ENCODE measurements at places on chromosomes 2 and 18.

- no peak for DNase-seq
Observed at GRCh38 chr2:122328816-122329215, 573.4 kb downstream of the TSN start.

- no peak for DNase-seq
Observed at GRCh38 chr2:214019229-214019972, 391.5 kb upstream of the VWC2L start.

DNA sequence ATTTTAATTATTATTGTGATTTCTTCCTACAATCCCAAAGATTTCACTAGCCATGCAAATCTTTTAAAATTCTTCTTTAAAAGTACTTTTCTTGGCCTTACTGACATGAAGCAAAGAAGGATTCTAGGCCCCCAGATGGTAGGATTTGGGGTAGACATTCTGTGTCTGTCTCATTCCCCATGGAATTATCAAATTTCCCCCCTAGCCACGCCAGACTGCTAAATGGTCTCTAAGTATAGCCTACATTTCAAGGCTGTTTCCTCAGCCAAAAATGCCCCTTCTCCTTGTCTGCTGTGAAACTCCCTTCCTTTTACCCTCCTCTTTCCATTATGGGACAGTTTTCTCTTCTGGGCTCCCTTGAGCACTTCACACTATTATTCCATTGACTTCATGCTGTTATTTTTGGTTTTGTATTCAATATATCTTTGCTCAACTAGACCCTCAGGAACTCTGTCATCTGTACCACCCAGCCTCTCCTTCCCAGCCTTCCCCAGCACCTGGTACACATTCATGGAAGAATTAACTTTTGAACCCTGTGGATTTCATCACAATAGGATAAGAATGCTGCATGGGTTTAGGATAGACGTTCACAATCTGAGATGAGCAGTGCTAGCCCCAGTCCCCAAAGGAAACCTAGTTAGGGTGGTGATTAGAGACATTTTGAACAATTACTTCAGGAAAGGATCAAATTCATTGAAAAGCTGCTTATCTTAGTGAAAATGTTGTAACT, 21.5 kb upstream of the CYP1B1 start:
- DNase-seq, result no peak

DNA sequence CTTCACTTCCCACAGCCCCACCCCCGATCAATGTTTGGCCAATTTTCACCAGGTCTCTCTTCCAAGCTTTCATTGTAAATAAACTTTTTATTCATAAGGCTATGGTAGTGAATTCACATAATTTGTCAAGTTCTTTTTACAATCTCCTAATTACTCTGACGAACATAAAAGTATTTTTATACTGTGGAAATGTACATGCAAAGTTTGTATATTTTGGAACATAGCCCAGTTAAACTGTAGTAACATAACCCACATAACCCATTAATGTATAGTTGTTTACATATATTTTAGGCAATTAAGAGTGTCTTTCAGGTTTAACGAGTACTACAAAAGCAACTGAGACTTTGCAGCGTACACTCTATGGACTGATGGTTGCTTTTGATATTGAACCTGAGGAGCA, 228.3 kb upstream of the ERBB4 start:
- no peak for DNase-seq

- no peak for DNase-seq
Observed at GRCh38 chr2:203878063-203878462, 10.5 kb downstream of the CTLA4 start.

DNA sequence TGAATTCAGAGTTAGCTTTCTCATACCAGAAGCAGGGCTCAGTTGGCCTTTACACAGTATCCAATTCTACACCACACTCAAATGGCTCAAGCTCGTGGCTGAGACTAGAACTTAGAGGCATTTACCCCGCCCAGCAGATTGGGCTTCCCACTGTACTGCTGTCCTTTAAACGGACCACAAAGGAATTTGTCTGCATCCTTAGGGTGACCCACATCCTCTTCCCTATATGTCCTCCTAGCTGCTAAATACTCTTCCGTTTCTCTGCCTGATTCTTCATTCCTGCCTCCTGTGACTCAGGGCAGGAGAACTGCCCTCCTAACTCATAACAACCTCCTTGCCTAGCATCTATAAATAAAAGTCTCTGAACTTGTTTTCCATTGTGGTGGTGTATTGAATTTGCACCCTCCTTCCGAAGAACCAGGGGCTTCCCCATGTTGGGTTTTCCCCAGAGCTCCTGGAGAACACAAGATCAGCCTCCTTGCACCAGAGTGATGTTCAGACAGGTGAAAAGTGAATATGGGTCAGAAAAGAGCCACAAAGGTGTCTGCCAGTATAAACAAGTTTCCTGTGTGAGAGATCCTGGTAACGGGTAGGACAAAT, 32.0 kb upstream of the MC4R start:
- DNase-seq, result no peak

DNA sequence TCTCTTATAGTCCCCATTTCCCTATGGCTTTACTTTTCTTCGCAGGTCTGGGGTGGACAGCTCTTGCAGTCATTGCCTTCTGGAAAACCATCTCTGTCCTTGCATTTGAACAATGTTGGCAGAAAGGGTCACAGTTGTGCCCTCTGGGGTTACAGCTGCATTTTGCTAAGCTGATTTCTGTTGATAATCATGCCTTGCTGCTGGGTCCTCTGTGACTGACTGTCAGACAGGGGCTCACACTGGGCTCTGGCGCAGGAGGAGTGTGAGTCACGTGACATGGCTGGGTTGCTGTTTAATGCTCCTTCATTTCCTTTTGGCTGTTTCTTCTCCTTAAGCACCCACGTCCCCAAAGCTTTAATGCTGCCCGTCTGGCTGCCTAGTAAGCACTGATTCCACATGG, 196.6 kb upstream of the LHCGR start:
- no peak for DNase-seq

GRCh38 chr2:200337621-200338020, 31.1 kb downstream of the SPATS2L start:
- DNase-seq, result no peak

GRCh38 chr2:47300081-47300480, 102.9 kb upstream of the MSH2 start:
- no peak for DNase-seq

DNA sequence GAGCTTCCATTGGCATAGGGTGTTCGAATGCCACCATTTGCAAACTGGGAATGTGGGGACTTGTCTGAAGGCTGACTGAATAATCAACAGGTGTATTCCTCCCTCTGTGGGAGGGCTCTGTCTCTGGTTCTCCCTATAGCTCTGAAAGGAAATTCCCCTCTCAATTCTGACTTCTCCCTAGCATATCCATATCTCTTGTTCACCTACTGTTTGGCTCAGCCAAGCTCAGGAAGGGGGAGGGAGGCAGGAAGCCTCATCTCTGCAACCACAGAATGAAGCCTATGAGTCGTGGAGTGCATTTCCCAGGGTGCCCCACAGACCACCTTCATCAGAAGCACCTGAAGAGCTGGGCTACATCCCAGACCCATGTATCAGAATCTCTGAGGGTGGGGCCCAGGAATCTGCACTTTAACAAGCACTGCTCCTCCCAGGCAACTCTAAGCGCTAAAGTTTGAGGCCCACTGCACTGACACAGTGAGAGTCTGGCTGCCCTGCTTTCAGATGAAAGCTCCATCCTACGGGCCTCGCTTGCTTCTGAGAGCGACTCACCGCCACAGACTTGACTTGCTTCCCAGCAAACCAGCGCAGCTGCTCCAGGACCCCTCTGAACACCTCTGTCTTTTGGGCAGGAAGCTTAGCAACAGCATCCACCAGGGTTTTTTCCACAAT, 32.0 kb downstream of the XDH start:
- DNase-seq, result no peak

GRCh38 chr2:41913311-41913710, 134.5 kb upstream of the PKDCC start:
- no peak for DNase-seq

DNA sequence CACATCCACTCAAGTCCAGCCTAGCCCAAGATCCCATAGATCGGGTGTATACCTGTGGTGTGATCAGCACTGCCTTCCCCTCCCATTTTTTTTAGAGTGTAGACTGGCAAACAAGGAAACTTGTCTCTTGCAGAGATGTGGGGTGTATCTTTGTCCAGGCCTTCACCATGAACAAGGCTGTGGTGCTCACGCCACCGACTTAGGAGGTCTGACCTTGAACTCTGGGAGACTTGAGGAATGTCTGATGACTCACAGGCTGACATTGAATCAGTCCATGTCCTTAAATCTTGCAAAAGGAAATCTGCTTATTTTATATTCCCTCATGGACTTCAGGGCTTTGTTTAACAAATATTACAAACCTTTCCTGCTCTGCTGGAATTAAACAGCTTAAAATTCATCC, 4.5 kb upstream of the CTIF start:
- no peak for DNase-seq

- DNase-seq, result no peak
Observed at GRCh38 chr2:234364661-234365060, 132.2 kb downstream of the ARL4C start.

DNA sequence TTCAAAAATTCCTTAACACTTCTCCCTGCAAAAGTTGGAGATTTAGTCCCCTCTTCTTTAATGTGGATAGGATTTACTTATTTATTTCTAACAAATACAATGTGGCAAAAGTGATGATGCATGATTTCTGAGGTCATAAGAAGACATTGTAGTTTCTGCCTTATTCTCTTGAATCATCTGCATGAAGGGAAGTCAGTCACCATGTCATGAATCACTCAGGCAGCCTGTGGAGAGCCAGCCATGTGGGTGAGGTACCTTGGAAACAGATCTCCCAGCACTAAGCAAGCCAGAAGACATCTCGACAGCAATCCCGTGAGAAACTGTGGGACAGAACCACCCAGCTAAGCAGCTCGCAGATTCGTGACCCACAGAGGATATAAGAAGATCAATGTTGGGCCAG, 2.7 kb upstream of the ZC3H8 start:
- DNase-seq, result no peak

DNA sequence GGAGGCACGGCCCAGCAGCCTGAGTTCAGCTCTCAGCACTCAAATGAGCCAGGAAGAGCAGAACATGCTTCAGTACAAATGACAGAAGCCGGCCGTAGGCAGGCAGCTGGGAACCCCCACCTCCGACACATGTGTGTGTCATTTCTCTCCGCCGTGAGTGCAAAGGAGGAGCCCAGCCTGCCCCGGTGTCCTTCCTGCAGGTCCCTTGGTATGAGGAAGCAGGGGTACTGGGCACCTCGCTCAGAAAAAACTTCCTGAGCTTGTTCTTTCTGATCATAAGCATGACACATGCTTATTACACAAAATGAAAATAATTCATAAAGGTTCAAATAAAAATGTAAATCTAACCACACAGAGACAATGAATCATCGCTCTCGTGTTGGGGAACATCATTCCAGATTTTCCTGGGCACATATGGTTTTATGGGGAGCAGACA, 35.3 kb downstream of the KCNF1 start:
- no peak for DNase-seq

GRCh38 chr2:236555481-236555880, 14.1 kb upstream of the ACKR3 start:
- DNase-seq, result no peak

GRCh38 chr2:43375746-43376522, 149.5 kb upstream of the ZFP36L2 start:
- DNase-seq, result no peak

- DNase-seq, result no peak
Observed at GRCh38 chr2:66574701-66575624, 140.0 kb downstream of the MEIS1 start.

DNA sequence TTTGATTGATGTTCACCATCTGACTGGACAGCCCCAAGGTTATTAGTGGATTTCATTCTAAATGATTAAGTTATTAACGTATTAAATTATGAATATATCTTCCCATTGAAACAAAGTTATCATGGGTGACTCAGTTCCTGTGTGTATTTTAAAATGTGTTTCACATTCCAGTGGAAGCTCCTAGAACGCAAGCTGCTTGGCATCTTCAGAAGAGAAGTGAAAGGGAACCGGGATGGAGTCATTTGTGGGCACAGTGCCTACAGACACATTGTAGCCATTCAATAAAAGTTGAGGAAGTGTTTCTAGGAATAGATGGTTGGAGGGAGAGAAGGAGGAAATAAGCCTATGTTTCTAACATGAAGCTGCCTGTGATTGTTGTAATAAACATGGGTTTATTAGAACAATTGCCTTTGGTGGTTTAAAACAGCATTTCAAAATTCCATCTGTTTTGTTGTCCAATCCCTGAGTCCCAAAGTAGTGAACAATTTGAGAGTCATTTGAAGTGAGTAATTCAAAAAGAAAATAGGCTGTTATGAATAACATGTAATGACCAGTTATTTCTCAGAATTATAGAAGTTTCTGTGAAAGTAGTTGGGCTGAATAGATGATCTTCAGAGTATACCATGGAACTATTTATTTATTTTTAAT, 143.5 kb downstream of the PKP4 start:
- peak; percentile 56 for DNase-seq

GRCh38 chr2:167237478-167237877, 349.2 kb downstream of the XIRP2 start:
- no peak for DNase-seq

DNA sequence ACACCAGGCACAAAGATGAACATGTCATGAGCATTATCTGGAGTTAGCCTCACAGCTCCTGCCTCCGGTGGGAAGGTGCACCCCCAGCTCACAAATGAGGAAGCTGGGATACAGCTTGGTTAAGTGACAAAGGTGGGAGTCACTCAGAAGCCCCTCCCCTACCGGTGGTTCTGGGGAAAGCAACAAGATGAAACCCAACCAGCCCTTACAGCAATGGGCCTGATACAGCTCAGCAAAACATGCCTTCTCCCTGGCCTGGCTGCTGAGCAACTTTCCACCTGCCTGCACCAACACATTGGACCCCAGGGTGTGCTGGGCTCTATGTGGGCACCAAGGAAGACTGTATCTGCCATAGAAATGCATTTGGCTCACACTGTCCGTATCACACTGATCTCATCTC, 113.2 kb downstream of the GYPC start:
- DNase-seq, result no peak

GRCh38 chr2:24530796-24531195, 39.7 kb downstream of the NCOA1 start:
- no peak for DNase-seq

GRCh38 chr18:48548011-48548771, 9.4 kb downstream of the CTIF start:
- no peak for DNase-seq

DNA sequence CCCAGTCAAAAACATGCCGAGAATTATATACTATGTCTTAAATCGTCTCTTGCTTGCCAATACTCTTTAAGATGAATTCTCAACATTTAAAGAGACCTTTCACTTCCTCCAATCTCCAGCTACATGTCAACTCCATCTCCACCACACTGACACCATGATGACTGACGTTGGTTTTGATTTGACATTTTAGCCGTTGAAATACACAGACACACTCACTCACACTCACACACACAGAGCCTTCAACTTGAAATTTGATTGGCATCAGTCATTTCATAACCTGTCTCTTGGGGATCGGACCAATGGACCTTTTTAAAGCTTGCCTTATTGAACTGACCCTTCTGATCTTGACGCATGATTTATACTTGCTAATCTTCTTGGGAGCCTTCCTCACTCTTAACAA, 230.8 kb upstream of the PIK3C3 start:
- no peak for DNase-seq

GRCh38 chr2:72395096-72395495, 247.4 kb upstream of the CYP26B1 start:
- no peak for DNase-seq
